ENCODE measurements at places on chromosomes 12 and 14.

DNA sequence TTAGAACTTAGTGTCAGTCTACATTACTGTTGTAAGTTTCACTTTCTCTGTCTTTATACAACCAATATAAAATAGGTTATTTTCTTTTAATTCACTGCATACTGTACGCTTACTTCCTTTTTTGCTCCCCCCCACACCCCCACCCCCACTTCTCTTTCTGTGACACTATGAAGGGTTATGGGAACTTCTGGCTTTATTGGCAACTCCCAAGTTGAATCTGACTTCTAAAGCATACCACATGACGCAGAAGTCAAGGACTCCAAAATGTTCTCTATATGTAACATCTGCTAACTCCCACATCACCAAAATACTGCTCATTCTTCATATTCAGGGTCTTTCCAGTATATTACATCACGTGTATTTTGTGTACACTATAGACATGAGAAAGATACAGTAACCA, 81.2 kb upstream of the ATXN7L3B start:
- no peak for DNase-seq

DNA sequence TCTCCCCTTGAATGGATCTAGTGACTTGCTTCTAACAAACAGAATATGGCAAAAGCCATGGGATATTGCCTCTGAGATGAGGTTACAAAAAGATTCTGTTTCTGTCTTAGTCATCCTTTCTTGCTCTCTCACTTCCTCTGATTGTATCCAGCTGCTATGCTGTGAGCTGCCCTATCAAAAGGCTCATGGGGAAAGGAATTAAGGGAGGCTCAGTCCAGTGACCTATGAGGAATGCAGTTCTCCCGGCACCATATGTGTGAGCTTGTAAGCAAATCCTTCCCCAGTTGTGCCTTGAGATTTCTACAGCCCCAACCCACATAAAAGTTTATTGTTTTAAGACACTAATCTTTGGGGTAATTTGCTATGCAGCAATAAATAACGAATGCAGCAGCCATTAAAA, 183.1 kb downstream of the KLHL28 start:
- DNase-seq = no peak

DNA sequence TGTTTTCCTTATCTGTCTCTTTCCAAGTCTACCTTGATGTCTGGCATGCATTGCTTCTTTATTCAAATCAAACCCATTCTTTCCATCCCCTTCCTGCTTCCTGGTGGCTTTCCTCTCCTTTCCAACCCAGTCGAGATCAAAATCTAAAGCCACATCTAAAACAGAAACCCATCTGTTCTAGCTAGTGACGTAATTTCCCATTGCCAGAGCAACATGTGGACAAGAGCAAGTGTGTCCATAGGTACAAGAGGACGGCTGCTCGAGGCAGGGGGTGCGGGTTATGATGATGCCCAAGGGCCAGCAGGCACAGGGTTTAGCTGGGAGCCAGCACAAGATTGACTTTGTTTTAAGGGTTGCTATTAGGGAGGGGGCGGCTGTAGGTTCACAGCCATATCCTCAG, 7.0 kb downstream of the KRT80 start:
- no peak for DNase-seq

GRCh38 chr12:50776749-50777728, 13.1 kb downstream of the ATF1 start:
- DNase-seq = no peak

DNA sequence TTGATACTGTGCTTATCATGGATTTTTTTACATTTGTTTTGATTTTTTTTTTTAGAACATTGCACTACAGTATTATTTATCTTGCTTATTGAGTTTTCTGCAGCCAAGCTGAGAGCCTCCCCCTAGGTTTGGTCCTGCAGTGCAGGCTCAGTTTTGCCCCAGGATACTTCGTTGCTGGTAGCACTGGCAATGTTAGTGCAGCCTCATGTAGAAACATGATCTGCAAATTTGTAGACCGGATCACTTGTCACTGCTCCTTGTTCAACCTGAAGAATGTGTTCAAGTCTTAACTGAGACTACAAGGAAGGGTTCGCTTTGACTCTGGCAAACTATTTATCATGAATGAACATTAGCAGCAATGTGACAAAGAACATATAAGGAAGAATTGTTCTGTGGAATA, 377.2 kb upstream of the PDE3A start:
- DNase-seq = no peak

- no peak for DNase-seq
Observed at GRCh38 chr12:24562771-24563431, 386.0 kb downstream of the BCAT1 start.

GRCh38 chr12:2752676-2753371, 41.9 kb upstream of the FKBP4 start:
- DNase-seq = peak; percentile 79

DNA sequence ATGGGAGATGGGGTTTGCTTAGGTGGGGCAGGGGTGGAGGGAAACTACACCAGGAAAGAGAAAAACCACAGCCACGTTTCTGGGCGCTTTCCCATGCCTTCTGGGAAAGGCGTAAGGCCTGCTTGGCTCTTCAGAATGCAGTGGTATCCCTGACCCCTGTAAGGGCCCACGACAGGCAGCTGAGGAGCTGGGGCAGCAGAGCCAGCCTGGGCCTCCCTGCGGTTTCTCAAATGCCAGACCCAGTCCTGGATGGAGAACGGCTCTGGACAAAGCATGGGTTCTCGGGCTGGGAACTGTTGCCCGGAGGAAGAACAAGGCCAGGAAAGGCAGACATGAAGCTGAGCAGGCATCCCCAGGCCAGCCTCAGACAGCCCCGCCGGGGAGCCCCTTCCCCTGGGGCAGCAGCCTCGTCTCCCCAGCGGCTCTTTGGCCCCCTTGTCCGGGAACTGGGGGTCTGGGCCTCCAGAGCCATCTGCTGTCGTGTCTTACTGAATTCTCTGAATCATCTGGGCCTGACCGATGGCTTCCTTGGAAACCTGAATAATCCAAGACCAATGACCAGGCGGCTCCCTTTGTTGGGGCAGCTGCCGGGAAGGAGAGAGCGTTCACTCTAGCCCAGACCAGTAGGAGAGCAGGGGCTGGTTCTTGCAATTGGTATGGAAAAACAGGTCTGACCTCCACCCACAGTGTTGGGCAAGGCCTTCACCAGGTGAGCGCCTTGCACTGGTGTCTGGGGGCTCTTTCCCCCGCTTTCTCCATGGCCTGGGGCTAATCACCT, 64.0 kb upstream of the RIN3 start:
- DNase-seq = no peak

DNA sequence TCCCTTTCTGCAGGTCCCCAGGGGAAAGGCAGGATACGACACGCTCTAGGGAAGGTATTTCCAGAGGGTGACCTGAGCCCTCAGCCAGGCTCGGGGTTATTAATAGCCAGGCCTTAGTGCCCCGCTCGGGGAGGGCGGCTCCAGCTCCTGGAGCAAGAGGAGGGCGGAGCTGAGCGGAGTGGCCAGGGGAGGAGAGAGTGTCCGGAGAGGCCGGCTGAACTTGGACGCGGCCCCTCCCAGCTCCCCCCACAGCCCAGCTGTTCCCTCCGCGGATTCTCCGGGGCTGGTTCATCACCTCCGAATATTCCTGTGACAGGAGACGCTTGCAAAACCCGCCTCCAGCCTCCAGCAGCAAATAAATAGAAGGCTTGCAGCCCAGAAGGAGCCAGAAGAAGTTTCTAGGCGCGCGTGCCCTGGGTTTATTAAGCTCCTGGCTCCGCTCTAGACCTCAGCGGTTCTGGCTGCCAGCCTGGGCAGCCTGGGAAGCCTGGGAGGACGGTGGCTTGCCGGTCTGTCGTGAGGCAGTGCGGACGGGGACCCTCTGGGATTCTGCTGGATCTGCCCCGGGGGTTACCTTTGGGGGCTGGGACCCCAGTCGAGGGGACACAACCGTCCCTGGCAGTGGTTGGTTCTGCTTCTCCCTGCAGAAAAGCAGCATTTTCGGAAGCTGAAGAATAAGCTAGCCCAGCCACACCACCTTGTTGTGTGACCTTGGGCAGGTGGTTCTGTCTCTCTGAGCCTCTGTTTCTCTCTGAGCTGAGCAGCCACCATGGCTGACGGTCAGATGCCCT, at the start of gene HSPB8:
Gene HSPB8 (plus strand): TSS at position 388 of the 791 bp plus-strand sequence. CDS start 382 bp downstream, at position 770.
- DNase-seq = no peak

- no peak for DNase-seq
Observed at GRCh38 chr12:97939156-97939555, 476.6 kb downstream of the RMST start.

DNA sequence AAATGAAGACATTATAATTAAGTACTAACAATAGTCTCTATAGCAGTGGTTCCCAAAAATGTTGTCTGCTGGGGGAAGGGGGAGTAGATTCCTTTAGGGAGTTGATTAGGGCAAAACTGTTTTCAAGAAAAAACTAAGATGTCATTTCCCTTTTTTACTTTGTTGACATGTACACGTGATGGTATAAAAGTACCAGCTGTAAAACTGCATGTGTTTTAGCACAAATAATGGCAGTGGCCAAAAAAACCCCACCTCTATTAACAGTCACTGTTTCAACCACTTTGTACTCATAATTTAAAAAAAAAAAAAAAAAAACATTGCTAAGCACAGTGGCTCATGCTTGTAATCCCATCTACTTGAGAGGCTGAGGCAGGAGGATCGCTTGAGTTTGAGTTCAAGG, 61.7 kb downstream of the PPP1R12A start:
- DNase-seq = no peak

GRCh38 chr12:49646871-49647654, 23.7 kb downstream of the PRPF40B start:
- DNase-seq = no peak

DNA sequence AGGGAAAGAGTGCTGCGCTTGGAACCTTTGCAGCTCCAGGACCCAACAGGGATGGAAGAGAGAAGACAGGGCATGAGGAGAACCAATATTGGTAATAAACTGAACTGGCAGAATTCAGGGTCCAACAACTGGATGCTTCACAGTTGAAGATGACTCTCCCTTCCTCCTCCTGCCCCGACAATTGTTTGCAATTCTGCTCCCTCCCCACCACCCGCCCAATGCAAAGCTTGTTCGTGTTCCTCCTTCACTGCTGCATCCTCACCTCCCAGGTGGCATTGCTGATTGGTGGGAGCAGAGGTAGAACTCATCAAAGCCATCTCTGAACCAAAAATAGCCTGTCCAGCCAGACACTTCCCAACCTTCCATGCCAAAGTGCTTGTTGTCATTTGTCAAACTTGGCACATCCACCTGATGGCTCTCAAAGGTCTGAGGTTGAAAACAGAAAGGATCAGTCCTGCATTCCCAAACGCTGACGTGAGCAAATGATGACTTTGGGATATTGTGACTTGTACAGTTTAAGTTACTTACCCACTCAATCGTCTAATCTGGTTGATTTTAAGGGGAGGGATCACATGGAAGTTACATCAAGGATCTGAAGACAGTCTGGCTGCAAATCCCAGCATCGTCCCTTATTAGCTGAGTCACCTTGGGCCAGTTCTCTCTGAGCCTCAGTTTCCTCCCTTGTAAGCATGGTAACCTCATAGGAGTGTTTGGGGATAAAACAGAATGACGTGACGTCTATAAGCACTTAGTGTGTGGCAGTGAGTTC, 242.6 kb upstream of the CRY1 start:
- DNase-seq = no peak

DNA sequence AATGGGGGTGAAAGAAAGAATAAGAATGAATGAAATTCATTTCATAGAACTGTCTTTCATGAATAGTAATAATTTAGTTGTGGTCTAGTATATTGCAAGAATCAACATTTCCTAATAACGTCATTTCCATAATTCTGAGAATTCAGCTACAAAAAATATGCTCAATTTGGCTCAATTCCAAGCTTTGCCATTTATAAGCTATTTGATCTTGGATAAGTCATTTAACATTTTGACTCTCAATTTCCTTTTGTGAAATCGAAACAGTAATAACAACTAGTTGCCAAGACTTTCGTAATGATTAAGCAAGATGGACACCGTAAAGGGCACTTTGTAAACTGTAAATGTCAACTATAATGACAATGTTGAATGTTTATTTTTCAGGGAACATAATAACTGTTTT, 18.1 kb downstream of the NOS1 start:
- no peak for DNase-seq

DNA sequence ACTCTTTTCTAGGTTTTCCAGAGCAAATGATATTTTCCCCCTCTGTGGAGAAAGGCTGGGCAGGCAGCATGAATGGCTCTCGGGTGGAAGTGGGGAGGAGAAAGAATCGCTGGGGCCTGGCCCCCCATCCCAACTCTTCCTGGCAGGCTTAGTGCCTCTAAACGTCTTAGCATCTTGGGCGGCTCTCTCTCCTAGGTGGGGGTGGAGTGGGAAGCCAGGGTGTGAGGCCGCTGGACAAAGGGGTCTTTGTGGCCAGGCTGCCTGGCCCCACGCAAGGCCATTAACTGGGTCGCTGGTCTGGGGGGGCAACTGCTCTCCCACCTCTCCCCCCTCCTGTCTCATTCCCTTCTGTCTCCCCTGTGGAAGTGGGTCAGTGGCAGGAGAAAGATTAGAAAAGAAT, 4.7 kb downstream of the LRP1-AS start:
- DNase-seq = no peak

- DNase-seq = no peak
Observed at GRCh38 chr12:40444174-40444573, 219.4 kb downstream of the LRRK2 start.

DNA sequence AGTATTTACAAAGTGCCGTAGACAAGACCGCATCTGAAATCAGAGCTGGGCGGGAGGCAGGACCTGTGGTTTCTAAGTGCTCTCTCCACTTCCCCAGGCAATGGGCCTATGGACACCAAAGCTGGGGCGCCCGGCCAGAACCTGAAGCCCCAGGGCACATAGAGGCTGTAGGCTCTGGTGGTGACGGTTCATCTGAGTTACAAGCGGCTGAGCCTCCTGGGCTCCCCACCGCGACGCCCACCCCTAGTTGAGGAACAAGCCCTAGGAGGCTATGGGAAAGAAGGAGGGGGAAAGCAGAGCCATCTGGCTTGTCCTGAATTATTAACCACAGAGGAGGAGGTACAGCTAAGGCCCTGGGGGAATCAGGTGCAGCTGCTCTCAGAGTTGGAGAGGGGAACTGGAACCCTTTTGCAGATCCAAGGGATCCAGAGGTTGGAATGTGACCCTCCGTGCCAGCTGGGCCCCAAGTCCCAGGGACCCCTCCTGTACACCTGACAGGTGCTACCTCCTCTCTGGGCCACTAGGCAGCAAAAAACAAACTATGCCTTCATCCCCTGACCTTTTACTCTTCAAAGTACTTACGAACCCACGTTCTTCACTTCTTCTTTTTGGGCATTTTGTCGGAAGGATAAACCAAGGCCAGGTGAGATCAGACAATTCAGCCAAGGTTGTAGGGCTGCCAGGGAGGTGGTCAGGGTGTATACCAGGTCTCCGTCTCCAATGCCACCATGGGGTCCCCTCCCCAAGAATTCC, 77.2 kb downstream of the ARL6IP4 start:
- DNase-seq = no peak

DNA sequence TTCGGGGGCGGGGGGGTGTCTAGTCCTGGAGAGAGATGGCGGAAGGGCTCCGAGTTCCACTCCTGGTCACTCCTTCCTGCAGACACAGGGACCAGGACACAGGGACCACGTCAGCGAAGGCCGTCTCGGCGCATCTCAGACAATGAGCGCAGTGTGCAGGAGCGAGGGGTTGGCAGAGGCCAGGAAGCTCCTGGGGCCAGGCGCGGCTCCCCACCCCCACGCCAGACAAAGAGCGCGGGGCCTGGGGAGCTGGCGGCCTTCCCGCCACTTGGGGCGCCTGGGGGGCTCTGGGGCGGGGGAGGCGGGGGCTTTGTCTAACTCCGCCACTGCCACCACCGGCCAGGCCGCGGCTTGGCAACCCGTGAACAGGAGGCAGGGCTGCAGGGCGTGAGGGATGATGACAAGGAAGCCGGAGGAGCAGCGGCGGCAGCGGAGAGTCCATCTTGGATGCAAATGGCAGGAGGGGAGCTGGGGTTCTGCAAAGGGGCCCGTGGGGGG, 2.2 kb downstream of the CDK2AP1 start:
- DNase-seq = no peak

All from activated CD4-positive, alpha-beta T cell treated with anti-CD3 and anti-CD28 coated beads, Interleukin-2, amount 50 U/mL, for 1 hour (primary cell).